Fibroblast of lung (primary cell): ENCODE measurements at places on chromosomes 13 and 19.

GRCh38 chr13:46572752-46573431 is 19.9 kb downstream of the LRCH1 start:
- no peak overlapping the region for H3K27ac ChIP-seq
- H3K27me3 ChIP-seq = no peaks in the 10 kb centered on the region
- no peaks in the 10 kb centered on the region for H3K36me3 ChIP-seq
- DNase-seq = no peak

GRCh38 chr13:27607125-27607524 is 13.2 kb downstream of the LNX2 start:
- H3K27me3 ChIP-seq = no peaks in the 10 kb centered on the region
- H3K27ac ChIP-seq = no peak overlapping the region
- DNase-seq = peak; percentile 90
- H3K4me1 ChIP-seq = no peaks in the 10 kb centered on the region

- no peak overlapping the region for H3K27ac ChIP-seq
- H3K4me3 ChIP-seq = no peak overlapping the region
- H3K36me3 ChIP-seq = peaks cover 33% of the 10 kb centered on the region
- H3K4me1 ChIP-seq = peaks cover 4% of the 10 kb centered on the region
These were observed 20.9 kb downstream of the NOSIP start for GRCh38 chr19:49559443-49559842.

DNA sequence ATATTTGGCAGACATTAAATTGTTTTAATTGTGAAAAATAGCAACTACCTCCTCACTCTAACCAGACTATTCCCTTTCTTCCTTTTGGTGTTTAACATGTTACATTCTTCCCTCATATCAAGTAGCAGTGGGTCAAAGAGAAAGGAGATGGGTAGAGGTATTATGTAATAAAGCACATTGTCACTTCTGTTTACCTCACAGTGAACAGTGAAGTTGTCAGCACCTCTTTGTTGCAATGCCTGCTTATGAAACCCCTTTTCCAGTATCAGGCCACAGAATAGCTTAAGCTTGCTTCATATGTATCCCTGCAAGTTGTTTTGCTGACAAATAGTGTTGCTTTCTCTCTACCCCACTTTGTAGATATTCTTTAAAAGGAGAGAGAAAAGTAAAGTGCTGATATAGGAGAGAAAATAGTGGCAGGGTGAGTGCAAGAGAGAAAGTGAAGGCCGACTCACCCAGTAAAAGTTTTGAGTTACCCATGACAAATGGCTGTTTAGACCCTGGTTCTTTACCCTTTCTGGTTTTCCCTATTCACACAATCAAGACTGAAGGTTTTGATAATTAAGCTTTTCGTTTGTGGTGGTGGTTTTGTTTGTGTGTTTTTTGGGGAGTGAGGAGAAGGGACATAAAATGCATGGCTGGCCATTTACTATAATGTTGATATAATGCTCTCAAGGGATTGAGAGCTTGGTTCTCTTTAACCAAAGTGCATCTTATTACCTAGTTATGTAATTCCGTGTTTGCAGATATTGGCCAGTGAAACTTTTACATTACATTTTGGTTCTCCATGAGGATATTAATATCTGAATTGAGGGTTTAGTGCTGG is 3.7 kb downstream of the ITM2B start:
- peak overlapping the region; percentile 97 for H3K4me3 ChIP-seq
- no peak overlapping the region for H3K27ac ChIP-seq
- no peak for DNase-seq

- H3K4me1 ChIP-seq = no peaks in the 10 kb centered on the region
- H3K27me3 ChIP-seq = no peaks in the 10 kb centered on the region
These were observed 225.7 kb downstream of the ABCC4 start for GRCh38 chr13:95075506-95075905.

DNA sequence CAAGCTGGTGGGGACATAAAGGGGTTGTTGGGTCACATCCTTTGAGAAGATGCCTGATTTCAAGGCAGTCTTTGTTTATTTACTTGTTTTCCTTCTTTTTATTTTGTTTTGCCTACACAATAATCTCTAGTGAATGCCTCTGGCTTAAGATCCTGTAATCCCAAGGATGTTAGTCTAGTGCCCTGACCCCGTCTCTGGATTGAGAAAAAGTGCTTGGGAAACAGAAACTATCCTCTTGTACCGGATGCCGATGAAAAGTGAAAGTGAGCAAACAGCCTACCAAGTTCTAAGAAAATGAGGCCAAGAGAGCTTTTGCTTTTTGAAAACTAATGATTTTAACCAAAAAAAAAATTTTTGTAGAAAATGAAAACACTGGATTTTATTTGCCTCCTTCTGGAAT is 42.1 kb upstream of the C1QTNF9 start:
- peak; percentile 6 for DNase-seq
- peak overlapping the region; percentile 10 for H3K27ac ChIP-seq
- no peaks in the 10 kb centered on the region for H3K27me3 ChIP-seq
- H3K4me3 ChIP-seq = peak overlapping the region; percentile 14

- no peaks in the 10 kb centered on the region for H3K4me1 ChIP-seq
- no peak overlapping the region for H3K4me3 ChIP-seq
- H3K36me3 ChIP-seq = no peaks in the 10 kb centered on the region
These were observed 771.3 kb upstream of the ARGLU1 start for GRCh38 chr13:107339209-107339608.

DNA sequence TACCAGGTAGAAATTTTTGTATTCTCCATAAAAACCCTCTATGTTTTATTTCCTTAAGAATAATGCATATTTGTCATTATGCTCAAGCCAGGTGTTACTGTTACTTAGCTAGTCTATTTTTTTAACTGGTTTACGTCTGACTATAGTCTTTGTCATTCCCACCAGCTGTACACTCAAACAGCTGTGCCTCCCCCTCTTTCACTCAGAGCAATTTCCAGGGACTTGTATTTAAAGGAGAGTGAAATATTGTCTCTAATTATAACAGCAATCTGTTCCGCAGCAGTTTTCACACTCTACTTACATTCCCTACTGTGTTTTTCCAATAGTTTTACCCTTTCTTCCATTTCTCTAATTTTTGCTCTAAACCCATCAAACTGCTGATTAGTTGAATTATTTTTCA is 813.6 kb upstream of the MIR17HG start:
- H3K4me1 ChIP-seq = no peaks in the 10 kb centered on the region
- no peaks in the 10 kb centered on the region for H3K36me3 ChIP-seq
- no peak overlapping the region for H3K4me3 ChIP-seq
- no peak for DNase-seq
- H3K27ac ChIP-seq = no peak overlapping the region

DNA sequence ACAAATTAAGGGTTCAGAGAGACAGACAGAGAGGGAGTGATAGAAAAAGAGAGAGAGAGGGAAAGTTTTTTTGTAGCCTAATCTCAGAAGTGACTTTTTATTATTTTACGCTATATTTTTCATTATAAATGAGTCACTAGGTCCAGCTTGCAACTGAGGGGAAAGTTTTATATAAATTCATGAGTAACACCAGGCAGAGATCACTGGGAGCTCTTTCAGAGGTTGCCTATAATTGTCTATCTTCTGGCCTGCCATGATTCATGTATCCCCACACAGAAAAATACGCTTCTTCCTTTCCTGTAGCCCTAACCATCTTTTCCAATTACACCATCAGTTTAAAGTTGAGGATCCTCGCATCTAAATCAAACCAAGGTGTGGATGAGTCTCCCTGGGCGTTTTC is 467.9 kb downstream of the SLITRK1 start:
- no peaks in the 10 kb centered on the region for H3K27me3 ChIP-seq
- H3K4me3 ChIP-seq = no peak overlapping the region
- DNase-seq = peak; percentile 9
- H3K27ac ChIP-seq = no peak overlapping the region
- no peaks in the 10 kb centered on the region for H3K4me1 ChIP-seq
- no peaks in the 10 kb centered on the region for H3K36me3 ChIP-seq

DNA sequence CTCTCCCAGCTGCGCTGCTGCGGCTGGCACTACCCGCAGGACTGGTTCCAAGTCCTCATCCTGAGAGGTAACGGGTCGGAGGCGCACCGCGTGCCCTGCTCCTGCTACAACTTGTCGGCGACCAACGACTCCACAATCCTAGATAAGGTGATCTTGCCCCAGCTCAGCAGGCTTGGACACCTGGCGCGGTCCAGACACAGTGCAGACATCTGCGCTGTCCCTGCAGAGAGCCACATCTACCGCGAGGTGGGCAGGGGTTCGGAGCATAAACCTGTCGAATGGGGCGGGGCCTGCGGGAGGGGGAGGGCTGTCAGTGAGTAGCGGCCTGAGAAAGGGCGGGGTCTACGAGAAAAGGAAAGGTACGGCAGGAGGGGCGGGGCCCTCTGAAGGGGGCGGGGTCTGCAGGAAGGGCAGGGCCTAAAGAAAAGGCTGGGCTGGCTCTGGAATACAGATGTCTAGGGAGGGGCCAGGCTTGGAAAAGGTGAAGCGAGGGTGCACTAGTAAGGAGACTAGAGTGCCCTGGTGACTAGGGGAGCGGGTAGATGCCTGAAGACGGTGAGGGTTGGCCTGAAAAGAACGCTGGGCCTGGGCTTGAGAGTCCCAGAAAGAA is 3.6 kb downstream of the CD37 start:
- peak; percentile 49 for DNase-seq
- peak overlapping the region; percentile 16 for H3K4me3 ChIP-seq
- peaks cover 7% of the 10 kb centered on the region for H3K27me3 ChIP-seq
- H3K36me3 ChIP-seq = peaks cover 4% of the 10 kb centered on the region
- no peak overlapping the region for H3K27ac ChIP-seq
- H3K4me1 ChIP-seq = peaks cover 4% of the 10 kb centered on the region

DNA sequence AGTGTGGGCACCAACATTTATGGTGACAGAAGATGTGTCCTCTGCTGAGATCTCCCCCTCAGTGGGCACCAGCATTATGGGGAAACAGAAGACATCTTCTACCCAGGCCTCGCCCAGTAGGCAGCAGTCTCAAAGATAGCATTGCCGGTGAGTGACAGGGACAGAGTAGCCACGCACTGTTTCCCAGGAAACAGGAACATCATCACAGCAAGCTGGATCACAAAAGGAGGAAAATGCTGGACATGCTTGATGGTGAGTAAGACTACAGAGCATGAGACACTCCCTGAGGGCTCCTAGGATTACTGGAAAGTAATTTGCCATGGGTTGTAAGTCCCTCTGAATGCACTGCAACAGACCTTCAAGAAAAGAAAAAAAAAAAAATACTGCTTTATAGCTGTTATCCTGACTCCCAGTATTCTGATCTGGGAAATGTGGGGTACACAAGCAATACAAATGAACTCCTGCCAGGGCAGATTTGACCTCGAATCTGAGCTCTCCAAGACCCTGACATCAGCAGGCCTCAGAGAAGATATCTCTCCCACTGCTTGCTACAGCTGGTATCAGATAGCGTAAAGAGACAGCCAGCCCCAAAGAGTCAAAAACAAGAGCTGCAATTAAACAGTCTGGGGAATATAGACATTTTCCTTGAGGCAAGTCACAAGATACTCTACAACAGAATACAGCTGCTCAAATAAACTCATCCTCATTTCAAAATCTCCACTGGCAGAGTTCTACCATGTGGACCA is 180.4 kb downstream of the RBM26 start:
- no peaks in the 10 kb centered on the region for H3K27me3 ChIP-seq
- no peaks in the 10 kb centered on the region for H3K4me1 ChIP-seq
- no peak overlapping the region for H3K4me3 ChIP-seq

DNA sequence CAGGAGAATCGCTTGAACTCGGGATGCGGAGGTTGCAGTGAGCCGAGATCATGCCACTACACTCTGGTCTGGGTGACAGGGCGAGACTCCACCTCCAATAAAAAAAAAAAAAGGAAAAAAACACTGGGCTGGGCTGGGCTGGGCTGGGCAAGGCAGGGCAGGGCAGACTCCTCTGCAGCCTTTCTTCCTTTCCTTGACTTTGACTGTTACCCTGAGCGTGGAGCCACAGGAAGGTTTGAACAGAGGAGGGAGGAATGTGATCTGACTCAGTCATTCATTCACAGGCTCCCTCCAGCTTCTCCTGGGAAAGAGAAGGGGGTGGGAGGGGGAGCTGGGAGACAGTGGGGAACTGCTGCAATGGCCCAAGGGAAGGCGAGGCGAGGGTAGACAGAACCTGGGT is 2.7 kb upstream of the ACTN4 start:
- no peaks in the 10 kb centered on the region for H3K36me3 ChIP-seq
- no peak for DNase-seq
- no peak overlapping the region for H3K4me3 ChIP-seq

GRCh38 chr19:4279267-4279529 is 132 bp downstream of the SHD start:
- peaks cover 19% of the 10 kb centered on the region for H3K27me3 ChIP-seq
- no peaks in the 10 kb centered on the region for H3K4me1 ChIP-seq
- no peak overlapping the region for H3K27ac ChIP-seq
- H3K36me3 ChIP-seq = no peaks in the 10 kb centered on the region
- no peak for DNase-seq
- no peak overlapping the region for H3K4me3 ChIP-seq

DNA sequence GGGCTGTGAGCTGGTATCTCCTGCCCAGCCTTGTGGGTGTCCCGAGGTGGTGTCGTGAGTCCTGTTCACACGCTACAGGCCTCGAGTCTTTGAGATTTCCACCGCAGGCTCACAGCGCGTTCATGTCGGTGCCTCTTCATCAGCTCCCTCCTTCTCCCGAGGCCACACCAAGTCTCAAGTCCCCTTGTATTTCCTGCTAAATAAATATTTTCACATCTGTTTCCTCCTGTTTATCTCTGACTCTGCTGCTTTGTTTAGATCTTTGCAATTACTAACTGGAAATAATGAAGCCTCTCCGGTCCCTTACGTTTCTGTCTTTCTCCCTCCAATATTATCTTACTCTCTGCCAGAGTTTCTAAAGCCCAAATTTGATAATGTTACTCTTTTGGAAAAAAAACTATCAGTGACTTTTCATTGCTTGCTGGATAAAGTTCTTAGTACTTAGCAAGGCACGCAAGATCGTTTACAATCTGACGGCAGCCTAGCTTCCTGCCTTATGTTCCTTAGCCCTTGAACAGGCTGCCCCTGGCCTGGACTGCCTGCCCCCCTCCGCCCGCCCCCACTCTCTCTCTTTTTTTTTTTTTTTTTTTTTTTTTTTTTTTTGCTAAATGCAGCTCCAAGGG is 130.5 kb upstream of the RNF113B start:
- peak; percentile 25 for DNase-seq
- peak overlapping the region; percentile 67 for H3K27ac ChIP-seq
- H3K36me3 ChIP-seq = no peaks in the 10 kb centered on the region
- no peak overlapping the region for H3K4me3 ChIP-seq

DNA sequence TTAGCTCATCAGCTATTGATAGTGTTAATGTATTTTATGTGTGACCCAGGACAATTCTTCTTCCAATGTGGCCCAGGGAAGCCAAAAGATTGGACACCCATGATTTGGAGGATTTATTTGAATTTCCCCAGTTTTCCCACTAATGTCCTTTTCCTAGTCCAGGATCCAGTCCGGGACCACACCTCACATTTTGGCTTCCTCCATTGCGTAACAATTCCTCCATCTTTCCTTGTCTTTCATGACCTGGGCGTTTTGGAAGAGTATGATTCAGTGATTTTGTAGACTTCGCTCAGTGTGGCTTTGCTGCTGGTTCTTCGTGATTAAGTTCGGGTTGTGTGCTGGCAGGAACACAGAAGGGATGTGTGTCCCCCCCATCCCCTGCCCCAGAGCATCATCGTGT is 3.3 kb upstream of the ATP4A start:
- DNase-seq = no peak
- H3K27me3 ChIP-seq = no peaks in the 10 kb centered on the region
- no peaks in the 10 kb centered on the region for H3K36me3 ChIP-seq
- H3K27ac ChIP-seq = no peak overlapping the region
- no peak overlapping the region for H3K4me3 ChIP-seq
